ENCODE measurements at places on chromosomes 5 and 9. TPM values are rescaled to one million over a fixed set of nuclear protein-coding genes. Genes with fewer than 3 reads are reported as not detected.
A peak's percentile ranks its signal among the peaks of the same experiment; 100 is the strongest.

DNA sequence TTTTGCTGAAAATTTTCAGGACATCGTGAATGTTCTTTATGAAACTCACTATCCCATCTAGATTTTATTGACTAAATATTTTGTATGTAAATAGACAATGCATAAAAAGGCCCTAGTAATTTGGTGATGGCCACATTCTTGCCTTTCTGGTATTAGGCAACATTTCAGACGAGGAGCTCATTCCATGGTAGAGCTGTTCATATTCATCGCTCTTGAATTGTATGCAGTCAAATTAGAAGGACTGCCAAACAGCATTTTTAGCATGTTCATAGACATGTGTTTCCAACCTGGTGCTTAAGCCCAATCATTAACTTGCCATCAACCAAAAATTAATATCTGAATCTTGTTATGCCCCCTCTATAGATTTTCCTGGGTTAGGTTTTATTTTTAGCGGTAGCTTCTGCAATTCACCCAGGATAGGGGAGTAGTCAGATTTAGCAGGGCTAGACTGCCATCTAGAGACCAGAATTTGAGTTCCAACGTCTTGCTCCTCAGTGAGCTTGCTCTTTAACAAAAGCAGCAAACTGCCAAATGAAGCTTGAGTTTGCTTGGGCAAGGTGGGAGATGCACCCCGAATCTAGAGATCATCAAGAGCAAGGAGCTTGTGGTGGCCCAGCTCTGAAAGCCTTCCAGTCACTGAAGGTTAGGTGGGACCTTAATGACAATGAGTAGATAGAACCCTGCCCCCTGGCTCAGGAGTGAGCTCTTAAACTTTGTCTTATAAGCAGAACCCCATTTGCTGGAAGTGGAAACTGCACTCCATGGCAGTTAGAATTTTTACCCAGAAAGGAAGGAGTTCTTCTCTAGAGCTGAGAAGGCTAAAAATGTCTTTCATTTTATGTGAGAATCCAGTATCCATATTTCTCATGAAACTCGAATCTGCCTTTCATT, 456.2 kb downstream of the RASEF start:
- DNase-seq = peak; percentile 78

DNA sequence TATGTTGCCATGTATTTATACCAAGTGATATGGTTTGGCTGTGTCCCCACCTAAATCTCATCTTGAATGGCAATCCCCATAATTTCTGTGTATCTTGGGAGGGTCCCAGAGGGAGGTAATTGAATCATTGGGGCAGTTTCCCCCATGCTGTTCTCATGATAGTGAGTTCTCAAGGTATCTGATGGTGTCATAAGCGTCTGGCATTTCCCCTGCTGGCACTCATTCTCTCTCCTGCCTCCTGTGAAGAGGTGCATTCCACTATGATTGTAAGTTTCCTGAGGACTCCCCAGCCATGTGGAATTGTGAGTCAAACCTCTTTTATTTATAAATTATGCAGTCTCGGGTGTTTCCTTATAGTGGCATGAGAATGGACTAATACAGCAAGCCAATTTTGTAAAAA, 140.8 kb upstream of the ADAMTSL1 start:
- no peak for DNase-seq

DNA sequence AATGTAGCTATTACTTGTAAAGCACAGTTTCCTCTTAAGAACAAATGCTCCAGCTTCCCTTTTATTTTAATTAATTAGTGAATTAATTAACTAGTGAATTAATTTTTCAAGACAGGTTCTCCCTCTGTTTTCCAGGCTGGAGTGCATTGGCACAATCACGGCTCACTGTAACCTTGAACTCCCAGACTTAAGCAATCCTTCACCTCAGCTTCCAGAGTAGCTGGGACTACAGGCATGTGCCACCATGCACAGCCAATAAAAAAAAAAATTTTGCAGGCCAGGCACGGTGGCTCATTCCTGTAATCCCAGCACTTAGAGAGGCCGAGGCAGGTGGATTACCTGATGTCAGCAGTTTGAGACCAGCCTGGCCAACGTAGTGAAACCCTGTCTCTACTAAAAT, 44.1 kb downstream of the FCHO2 start:
- DNase-seq = no peak

Gene PFN3
- polyA plus RNA-seq = 2.0 TPM

Gene SPATA31A1
- polyA plus RNA-seq = not detected
